ENCODE measurements at places on chromosomes 1 and 21. TPM values are rescaled to one million over a fixed set of nuclear protein-coding genes. Genes with fewer than 3 reads are reported as not detected.

DNA sequence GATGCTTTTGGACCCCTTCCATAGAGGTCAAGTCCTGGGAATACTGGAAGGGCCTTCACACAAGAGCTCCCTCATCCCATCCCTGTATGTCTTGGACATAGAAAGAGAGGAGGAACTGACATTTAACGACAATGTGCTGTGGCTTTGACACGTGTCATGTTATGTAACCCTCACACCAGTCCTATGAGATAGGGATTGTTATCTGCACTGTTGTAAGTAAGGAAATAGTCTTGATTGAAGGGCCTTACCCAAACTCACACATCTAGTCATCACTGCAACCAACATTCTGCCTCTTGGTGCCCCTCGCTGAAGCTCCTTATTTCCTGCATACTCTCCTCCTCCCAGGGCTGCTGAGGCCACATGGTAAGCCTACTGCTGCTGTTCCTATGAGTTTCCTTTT is 63.7 kb upstream of the ANGPTL1 start:
- DNase-seq: no peak

HRNR gene
- total RNA-seq: not detected

SHISAL2A gene
- total RNA-seq: not detected

- DNase-seq: no peak
These were observed 66.2 kb upstream of the LHX8 start for GRCh38 chr1:75067975-75068374.

NBPF12 gene
- 8.2 TPM for total RNA-seq

DNA sequence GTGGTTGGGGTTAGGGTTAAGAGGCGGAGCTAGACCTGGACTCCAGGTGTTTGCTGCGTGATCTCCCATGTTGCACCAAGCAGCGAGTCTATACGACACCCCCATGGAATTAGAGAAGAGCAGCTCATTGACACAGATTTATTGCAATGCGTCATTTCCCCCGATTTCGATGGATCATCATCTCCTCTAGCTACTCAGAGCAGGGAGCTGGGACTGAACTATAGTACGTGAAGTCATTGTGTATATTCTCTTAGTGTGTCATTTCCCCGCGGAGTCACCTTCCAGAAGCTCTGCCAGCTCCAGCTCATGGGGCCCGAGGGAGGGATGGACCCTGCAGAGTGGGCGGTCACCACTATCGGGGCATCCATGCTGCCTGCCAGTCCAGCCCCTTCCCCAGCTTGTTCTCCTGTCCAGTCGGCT is 7.5 kb upstream of the C2CD2 start:
- no peak for DNase-seq

- no peak for DNase-seq
These were observed 3.5 kb downstream of the RGL1 start for GRCh38 chr1:183808296-183809027.

PLCH2 gene
- 0.56 TPM for total RNA-seq

S100A5 gene
- total RNA-seq: not detected

- no peak for DNase-seq
These were observed 18.7 kb downstream of the C1orf198 start for GRCh38 chr1:230849451-230850224.

ADCY10 gene
- total RNA-seq: 0.75 TPM

DNA sequence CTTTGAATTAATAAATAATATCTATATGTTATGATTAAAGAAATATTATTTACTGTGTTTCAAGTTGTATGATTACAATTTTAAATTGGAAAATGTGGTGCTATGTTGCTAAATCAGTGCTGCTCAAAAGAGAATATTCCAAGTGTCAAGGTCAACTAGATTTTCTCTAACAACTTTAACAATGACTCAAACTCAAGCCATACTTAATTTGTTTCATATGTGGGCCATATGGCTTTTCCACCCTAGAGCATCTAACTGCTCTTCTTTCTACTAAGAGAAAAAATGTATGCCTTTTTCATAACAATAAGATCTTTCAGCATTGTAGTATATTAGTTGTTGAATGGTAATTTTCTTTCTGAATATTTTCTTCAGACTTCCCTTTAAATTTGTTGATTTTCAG is 8.3 kb upstream of the SYT14 start:
- DNase-seq: no peak

FGR gene
- total RNA-seq: 111 TPM

GRCh38 chr1:101237229-101237837 is 514 bp downstream of the S1PR1 start:
- DNase-seq: peak; percentile 44

DNA sequence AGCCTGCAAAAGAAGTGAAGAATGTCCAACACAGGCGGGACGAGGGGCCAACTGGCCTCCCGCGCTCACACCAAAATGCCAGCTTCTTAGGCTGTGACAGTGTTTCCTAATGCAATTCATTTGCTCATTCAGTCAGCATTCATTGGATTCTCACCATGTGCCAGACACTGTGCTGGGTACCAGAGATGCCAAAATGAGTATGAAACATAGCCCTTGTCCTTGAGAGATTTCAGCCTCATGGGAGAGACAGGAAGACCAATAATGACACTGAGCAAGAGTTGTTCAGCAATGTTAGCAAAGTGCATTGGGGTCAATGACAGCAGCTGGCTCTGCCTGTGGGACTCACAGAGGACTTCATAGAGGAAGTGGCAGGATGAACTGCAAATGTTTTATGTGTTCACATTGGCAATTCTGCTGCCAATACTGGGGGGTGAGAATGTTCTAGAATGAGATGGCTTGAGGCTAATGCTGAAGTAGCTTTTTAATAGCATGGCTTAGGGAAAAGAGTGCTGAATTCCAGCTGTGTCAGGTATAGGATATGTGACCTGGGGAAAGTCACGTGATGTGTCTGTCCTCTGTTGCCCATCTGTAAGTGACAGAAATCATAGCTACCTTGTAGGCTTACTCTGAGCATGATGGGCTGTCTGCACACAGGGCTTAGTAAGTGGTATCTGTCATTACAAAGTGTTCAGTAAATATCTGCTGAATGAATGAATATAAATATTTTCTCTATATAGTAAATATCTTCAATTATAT is 58.3 kb upstream of the KIF26B start:
- no peak for DNase-seq

DNA sequence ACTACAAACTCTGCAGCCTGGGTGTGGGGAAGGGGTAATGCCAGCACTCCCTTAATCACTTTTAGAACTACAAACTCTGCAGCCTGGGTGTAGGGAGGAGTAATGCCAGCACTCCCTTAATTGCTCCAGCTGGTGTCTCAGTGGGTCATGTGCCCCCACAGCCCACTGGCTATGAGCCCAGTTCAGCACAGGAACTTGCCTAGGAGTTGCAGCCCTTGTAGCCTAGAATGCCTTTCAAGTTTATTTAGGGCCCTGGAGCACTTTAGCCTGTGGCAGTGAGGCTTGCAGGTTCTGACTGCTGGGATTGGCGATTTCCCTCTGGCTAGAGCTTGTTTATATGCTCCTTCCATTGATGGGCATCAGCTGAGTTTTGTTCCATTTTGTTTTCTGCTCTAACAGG is 17.1 kb downstream of the VN1R5 start:
- no peak for DNase-seq

DNA sequence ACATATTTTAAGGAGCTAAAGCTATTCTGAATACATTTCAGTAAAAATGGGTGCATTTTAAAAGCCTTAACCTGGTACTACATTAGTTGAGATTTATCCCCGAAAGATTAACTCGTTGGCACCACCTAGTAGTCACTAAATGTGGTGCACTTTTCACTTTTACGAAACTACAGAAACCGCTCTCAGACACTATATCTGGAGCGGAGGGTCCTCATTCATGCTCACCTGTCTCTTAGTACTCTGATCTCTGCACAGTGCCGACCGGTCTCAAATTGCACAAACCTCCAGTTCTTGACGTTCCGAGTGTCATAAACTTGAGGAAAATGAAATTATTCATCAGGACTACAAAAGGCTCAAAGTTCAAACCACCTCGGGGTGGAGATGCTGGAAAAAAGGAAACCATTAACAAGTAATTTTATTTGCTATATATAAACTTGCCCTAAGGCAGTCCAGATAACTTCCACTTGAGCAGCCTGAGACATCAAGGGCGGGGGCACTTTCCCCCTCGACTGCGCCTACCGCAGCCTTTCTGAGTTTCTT is 722 bp downstream of the LZIC start:
- no peak for DNase-seq

TAL1 gene
- total RNA-seq: 7.3 TPM

DNA sequence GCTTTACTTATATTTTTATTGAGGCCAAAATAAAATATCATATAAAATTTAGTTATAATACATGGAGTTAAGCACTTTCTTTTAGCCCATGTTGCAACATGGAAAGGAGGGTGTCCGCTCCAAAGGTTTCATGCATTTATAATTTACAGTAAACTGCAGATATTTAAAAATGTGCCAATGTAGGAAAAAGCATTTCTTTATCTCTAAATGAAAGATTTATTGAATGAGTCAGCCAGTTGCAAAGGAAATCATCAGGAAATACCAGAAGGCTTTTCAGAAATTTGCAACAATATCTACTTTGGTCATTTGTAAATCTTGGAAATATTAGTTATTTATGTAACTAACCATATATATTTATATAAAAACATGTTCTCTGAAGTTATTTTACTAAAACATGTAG is 12.1 kb downstream of the ATP6V1G3 start:
- no peak for DNase-seq

GRCh38 chr1:79726911-79727310 is 720.4 kb upstream of the ADGRL4 start:
- DNase-seq: no peak

GRCh38 chr1:38456531-38456876 is 403.1 kb downstream of the RRAGC start:
- no peak for DNase-seq

SWT1 gene
- 3.6 TPM for total RNA-seq

Measured in omental fat pad (tissue), 4 donors.